Activated T-cell treated with anti-CD3 and anti-CD28 coated beads, Interleukin-2, amount 50 U/mL, for 24 hours (primary cell): ENCODE measurements at places on chromosomes 7 and 10.

DNA sequence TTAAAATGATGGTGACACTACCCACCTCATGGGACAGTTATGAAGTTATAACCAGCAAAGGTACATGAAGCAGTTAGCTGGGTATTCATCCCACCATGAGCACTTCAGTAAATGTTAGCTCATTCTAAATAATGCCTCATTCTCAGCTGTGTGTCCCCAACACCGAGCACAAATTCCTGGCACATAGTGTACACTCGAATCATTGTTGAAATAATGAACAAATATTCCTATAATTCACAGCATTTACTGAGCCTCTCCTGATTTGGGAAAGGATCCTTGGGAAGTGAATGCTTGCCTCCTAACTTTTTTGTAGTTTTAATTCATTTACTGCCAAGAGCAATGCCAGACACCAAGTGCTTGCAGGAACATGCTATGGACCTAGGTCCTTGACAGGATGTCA is 235.2 kb downstream of the DGKI start:
- DNase-seq, result no peak

DNA sequence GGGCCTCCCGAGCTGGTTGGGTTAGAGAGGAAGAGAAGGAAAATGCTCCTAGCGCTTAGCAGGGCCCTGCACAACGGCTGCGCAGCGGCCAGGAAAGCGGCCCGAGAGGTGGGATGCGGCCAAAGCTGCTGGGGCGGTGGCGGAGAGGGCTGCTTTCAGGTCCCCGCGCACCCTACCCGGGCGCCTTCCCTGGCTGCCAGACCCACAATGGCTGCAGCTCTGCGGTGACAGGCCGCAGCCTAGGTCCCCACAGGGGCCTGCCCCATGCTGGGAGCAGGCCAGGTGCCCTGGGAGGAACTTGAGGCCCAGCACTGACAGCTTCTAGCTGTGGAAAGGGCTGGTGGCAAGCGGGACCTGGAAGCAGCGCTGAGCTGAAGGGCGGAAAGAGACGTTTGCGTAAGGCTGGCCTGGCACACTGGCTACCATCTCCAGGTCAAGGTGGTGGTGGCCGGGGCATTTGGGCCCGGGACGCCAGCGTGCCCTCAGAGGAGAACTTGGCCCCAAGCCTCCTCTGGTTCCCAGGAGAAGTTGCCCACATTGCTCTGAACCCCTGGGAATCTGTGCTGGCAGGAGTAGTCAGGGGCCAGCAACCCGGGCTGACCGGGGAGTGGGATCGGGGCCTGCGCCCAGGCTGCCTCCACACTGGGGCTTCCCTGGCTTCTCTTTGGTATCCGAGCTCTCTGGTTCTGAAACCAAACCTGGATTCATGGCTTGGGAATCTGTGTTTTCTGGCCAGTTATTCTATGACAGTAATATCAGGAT is 72.9 kb upstream of the ZNF804B start:
- no peak for DNase-seq

- DNase-seq, result no peak
These were observed 300.9 kb upstream of the C7orf33 start for GRCh38 chr7:148289630-148290029.

GRCh38 chr7:12258074-12258473 is 47.0 kb downstream of the TMEM106B start:
- no peak for DNase-seq

DNA sequence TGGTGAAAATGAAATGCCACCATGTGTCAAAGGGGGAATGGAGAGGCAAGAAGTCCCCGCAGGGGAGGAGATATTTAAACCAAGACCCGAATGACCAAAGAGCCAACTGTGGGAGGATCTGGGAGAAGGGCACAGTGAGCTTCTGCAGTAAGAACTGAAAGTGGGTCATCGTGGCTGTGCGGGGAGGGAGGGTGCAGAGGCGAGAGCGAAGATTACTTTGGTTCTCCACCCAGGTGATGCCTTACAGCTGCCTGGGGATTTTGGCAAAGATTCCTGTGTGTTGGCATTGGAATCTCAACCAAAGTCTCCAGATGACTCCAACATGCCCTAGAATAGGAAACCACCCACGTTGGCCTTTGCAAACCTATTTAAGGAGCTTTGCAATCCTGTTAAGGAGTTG is 44.2 kb upstream of the ADAM12 start:
- no peak for DNase-seq
